Ecto neural progenitor cell (in vitro differentiated cells): ENCODE measurements at places on chromosomes 4 and X.
A peak's percentile ranks its signal among the peaks of the same experiment; 100 is the strongest.

DNA sequence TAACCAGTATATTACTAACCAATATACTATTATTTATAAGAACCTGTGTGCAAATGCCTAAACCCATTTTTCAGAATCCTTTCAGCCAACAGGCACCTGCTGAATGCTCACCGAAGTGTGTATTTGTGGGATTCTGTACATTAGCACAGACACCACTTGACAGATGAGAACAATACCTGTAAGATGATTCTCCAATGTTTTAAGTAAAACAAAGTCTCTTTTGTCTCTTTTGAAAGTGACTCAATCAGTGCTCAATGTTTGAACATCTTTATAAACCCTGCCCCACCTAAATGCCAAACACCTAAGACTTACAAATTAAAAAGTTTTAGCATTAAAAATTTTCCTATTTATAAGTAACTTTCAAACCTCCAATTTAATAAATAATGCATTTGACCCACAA is 763 bp downstream of the ASB9 start:
- no peak for DNase-seq

DNA sequence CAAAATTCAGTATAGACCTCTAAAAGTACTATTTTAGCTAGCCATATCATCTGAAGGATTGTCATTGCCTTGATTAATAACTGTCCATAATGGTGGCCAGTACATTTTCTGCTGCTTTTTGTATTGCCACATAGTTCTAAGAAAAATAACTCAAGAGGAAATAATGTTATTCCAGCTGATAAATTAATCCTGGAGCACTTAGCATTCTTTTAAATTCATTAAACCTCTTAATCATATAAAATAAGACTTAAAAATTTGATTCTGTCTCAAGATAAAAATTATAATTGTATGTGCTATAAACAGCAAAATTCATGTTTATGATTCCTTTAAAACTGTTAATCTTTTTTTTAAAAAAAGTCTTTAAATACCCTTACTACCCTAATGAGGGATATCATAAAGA is 12.7 kb downstream of the PTPN13 start:
- no peak for DNase-seq

- DNase-seq: no peak
These were observed 20.5 kb downstream of the AMTN start for GRCh38 chr4:70538869-70539268.

GRCh38 chr4:14023036-14023435 is 395.5 kb upstream of the BOD1L1 start:
- no peak for DNase-seq

DNA sequence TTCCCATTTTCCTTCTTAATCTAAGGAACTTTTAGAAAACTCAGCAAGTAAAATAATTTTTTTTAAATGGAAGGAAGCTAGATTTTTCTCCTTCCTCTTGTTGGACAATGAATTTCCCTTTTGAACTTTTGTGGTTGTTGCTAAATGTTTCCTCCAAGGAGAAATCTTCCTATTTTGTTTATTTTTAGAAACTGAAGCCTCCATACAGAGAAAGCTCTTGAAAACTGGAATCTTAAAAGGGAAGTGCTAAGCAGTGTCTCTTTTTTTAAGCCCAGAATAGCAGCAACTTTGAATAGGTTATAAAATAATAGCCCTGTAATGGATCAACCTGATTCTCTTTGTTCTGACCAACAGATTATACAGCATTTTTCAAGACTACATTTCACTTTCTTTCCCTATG is 15.1 kb upstream of the DCLK2 start:
- no peak for DNase-seq

DNA sequence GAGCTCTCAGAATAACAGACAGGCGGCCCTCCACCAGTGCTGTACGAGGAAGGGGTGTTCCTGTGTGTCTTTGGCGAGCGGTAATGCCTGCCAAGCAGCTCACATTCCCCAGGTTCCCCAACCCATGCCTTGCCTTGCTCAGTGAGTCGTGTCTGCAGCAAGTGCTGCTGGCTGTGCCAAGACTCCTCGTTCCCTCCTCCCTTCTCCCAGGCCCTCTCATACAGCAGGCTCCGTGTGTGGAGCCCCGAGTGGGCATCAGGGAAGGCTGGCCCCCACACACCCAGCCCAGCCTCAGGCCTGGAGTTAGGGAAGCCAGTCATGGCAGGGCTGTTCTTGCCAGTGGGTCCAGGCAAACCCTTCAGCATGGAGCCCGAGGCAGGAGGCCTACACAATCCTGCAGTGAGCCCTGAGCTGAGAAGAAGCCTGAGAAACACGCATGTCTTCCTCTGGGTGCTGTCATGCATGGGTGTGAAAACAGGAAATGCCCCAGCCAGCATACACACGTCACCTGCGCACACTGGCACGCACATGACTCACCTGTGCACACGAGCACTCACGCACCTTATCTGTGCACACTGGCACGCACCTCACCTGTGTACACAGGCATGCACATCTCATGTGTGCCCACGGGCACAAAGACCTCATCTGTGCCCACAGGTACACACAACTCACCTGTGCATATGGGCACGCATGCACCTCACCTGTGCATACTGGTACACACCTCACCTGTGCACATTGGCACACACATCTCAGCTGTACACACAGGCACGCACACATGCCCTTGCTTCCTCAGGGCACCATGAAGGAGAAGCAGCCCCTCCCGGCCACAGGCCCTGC is 238.7 kb downstream of the DHRSX start:
- DNase-seq: no peak

DNA sequence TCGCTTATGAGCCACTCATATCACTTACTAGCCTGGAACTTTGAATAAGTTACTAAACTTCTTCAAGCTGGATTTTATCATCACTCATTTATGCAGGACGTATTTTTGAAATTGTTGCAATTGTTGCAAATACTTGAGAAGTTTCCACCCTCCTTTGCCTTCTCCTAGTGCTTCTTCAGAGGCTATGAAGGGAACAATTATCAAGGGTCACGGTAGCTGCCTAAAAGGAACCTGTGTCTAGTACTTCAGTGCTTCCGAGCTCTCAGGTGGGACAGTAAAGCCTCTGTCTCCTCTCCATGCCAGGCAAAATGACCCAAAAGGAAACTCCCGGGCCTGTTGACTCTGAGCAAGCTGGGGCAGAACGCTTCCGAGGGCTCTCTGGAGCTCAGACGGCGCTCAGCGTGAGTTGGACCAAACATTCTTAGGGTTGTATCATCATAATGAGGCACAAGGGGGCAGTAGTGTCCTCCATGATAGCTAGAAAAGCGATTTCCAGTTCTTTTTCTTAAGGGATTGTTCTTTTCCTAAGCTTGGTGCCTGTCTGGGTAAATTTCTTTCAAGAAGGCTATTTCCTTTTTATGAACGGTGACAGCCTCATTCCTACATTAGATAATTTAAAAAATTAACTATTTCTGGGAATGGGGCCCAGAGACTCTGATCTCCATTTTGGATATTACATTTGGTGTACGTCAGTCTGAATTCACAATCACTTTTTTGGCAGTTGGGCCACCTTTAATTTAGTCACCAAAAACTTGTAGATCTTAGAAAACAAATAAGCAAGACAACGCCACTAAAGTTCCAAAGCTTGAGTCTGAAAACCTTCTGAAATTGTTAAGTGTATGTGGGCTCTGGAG is 73.1 kb downstream of the PACRGL start:
- peak; percentile 66 for DNase-seq

DNA sequence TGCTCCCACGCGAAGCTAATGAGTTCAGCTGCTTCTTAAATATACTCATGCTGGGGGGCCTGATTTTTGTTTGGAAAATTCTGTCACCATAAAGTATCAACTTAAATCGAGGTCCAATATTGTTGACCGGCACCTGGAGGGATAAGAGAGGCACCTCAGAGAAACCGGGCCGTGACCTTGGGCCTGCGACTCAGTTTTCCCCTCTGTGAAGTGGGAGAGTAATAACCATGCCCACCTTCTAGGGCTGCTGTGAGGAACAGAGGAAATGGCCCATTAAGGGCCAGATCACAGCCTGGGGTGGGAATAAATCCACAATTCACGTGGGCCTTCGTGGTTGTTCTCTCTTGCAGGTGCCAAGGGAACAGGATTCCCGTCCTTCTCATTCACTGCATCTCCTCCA is 39.4 kb downstream of the ZBTB49 start:
- DNase-seq: no peak

DNA sequence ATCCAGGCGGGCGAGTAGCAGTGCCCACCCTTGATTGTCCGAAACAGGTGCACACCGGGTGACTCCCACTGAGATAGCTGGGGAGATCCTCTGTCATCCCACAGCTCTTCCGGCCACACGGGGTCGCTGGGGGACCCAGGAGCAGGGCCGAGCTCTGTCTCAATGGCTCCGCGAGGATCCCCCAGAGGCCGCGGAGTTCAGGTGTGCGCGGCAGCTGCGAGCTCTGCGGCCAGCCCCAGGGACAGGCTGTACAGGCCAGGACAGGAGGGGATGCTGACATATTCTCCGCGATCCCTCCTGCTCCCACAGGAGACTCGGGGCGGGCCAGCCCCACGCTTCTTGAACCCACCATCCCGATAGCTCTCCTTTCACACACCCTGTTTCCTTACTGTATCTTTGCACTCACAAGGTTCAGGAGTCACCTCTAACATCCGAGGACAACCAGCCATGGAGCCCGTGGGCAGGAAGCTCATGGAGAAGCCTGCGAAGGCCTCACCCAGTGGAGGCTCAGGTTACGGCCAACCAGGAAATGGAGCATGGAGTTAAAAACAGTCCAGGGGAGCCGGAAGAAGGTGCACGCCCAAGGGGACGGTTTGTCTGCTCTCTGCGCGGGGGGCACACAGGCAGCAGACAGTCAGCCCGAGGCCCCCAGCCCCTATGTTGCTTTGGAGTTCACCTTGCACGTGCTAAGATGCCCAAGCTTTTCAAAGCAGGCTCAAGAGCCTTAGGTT is 77.9 kb upstream of the AMELX start:
- no peak for DNase-seq

DNA sequence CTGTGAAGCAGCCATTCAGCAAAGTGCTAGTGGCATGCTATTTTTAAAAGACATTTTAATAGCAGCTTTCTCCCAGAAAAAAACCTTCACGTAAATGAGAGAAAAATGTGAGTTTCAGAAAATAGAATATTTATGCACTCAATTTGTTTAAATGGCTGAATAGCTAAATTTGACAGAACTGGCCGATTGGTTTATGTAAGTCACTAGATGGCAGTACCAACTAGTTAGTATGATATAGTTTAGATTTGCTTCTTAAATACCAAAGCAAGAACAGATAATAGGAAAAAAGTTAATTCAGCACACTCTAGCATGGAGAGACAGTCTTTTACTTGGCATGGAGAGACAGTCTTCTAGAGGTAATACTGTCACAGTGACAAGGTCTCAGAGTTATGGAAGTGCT is 250.1 kb downstream of the SNCA start:
- DNase-seq: no peak

DNA sequence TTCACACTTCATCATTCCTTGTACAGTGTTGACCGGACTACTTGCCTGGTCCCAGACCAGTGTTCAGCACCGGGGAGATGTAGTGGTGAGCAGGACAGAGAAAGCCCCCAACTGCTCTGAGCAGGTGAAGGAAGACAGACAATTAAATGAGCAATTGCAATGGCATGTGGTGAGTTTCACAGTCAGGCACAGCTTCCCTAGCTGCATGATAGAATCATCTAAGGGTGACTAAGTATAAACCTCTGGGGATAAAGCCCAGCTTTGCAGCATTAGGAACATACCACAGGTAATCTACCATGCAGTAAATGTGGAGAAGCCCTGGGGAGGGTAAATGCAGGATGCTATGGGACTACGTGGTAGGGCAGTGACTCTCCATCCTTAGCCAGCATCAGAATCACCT is 47.8 kb downstream of the TMA16 start:
- no peak for DNase-seq

DNA sequence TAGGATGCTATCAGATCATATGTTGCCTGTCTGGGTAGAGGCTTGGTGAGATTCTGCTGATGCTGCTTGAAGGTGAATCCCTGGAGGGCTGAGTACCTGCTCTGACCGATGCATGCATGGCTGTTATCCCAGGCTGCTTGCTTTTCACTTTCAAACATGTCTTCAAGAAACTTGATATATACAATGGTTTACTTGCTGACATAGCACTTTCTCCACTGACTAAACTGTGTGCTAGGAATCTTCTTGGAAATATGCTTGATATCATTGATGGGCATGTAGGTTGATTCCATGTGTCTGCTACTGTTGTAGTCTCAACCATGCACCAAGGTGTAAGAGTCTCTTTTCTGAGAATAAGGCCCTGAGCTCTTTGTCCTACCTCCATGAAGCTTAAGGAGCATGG is 79.6 kb upstream of the WDR1 start:
- DNase-seq: no peak

- no peak for DNase-seq
These were observed 10.9 kb downstream of the CCNG2 start for GRCh38 chr4:77167866-77168265.

GRCh38 chr4:62709618-62710252 is 1509.6 kb downstream of the ADGRL3 start:
- DNase-seq: no peak

GRCh38 chr4:128596853-128597252 is 212.6 kb upstream of the JADE1 start:
- no peak for DNase-seq

GRCh38 chrX:114906984-114907510 is 110.4 kb downstream of the IL13RA2 start:
- no peak for DNase-seq
